ENCODE measurements at places on chromosomes 1 and 21.

- DNase-seq: no peak
These were observed 1.7 kb upstream of the CGN start for GRCh38 chr1:151509350-151510019.

GRCh38 chr1:73781251-73781650 lies 416.7 kb downstream of the LRRIQ3 start:
- DNase-seq: no peak

DNA sequence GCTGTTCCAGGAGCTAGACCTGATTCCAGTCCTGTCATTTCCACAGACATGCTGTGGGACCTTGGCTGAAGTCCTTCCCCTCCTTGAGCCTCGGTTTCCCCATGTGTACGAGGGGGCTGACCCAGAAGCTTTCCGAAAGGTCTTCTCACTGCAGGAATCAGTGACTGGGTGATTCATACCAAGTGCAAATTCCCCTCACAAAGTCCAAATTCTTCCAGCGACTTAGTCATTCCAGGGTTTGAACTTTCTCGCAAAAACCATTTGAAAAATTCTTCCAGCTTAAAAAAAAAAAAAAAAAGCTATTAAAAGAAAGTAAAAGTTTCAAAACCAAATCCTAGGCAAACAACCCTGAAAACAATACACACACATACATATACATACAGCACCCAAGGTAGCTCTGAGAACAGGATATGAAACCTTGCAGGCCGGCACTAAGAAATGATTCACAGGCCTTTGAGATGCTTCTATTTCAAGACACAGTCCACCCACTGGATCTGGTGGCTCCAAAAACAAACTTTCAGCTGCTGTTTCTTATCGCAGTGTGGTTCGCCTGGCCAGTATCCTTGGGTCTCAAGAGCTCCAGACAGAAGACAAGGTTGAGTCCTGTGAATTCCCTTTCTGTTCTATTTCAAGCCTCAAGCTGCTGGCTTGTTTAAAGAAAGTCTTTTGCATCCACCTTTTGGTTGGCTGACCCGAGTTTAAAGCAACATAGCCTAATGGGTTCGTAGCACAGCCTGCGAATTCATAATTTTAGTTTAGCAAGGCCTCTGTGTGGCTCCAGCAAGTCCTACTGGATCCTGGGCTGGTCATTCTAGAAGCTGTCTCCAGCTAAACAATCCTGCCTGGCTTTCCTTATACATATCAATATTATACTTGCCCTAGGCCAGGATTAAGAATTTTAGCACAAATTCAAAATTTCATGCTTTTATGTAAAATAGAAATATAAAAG lies 18.0 kb upstream of the ID3 start:
- DNase-seq: peak; percentile 86

GRCh38 chr1:13774121-13774520 lies 74.1 kb downstream of the PRDM2 start:
- DNase-seq: no peak

- no peak for DNase-seq
These were observed 111.8 kb downstream of the RPS6KC1 start for GRCh38 chr1:213162862-213163261.
